ENCODE measurements at places on chromosomes 13 and 19.

DNA sequence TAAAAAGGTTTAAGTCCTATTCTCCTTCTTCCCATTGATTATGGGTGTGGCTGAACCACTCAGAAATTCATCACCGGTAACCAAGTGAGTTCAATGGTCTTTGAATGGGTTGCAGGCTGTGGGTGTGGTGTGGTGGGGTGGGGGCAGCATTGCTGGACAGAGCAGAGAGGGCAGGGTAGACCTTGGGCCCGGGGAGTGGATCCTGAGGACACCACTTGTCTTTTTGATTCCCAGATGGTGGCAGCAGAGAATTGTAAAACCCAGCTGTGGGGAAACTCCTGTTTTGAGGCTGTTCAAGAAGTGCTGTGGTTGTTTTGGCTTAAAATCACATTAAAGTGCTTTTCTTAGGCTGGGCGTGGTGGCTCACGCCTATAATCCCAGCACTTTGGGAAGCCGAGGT is 45.8 kb upstream of the RGCC start:
- no peaks in the 10 kb centered on the region for H3K4me1 ChIP-seq
- H3K36me3 ChIP-seq = no peaks in the 10 kb centered on the region
- H3K4me3 ChIP-seq = no peak overlapping the region
- H3K27ac ChIP-seq = no peak overlapping the region
- no peaks in the 10 kb centered on the region for H3K27me3 ChIP-seq
- no peak for DNase-seq

- DNase-seq = no peak
- H3K27me3 ChIP-seq = peaks cover 10% of the 10 kb centered on the region
- peaks cover 7% of the 10 kb centered on the region for H3K4me1 ChIP-seq
- no peaks in the 10 kb centered on the region for H3K36me3 ChIP-seq
These were observed 116.9 kb downstream of the EFNB2 start for GRCh38 chr13:106418556-106418955.

GRCh38 chr19:19053508-19054314 is 10.1 kb upstream of the SLC25A42 start:
- peaks cover 10% of the 10 kb centered on the region for H3K36me3 ChIP-seq
- H3K4me1 ChIP-seq = no peaks in the 10 kb centered on the region
- no peaks in the 10 kb centered on the region for H3K27me3 ChIP-seq
- DNase-seq = peak; percentile 69
- no peak overlapping the region for H3K27ac ChIP-seq

DNA sequence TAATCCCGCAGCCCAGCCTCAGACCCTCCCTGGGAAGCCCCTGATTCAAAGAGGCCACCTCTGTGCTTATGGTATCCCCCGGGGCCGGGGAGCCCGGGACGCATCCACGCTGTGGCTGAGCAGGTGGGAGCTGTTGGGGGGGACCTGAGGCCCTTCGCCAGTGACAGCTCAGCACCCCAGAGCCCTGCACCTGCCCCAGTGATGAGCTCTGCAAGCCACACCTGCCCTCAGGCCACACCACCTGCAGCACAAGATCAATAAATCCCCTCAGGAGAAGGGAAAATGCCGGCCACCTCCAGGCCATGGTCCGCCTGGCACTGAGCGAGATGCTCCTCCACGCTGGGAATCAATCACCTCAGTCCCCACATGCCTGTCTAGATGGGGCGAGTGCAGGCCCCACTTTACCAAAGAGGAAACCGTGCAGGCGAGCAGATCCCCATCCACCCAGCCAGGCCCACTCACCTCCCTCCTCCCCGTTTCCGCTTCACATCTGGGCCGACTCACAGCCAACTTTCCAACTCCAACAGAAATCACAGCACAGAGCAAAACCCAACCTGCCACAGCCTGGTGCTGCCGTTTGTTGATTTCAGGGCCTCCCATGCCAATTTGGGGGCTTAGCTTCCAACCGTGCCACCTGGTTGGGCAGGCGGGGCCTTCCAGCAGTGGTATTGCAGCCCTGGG is 12.8 kb downstream of the MOB3A start:
- H3K4me3 ChIP-seq = no peak overlapping the region
- H3K27ac ChIP-seq = no peak overlapping the region
- no peaks in the 10 kb centered on the region for H3K4me1 ChIP-seq
- H3K36me3 ChIP-seq = peaks cover 6% of the 10 kb centered on the region
- H3K27me3 ChIP-seq = no peaks in the 10 kb centered on the region
- no peak for DNase-seq

- no peak for DNase-seq
- H3K36me3 ChIP-seq = no peaks in the 10 kb centered on the region
- H3K27me3 ChIP-seq = no peaks in the 10 kb centered on the region
- H3K4me3 ChIP-seq = no peak overlapping the region
- no peak overlapping the region for H3K27ac ChIP-seq
- peaks cover 61% of the 10 kb centered on the region for H3K4me1 ChIP-seq
These were observed 16.7 kb upstream of the POSTN start for GRCh38 chr13:37615276-37615675.

DNA sequence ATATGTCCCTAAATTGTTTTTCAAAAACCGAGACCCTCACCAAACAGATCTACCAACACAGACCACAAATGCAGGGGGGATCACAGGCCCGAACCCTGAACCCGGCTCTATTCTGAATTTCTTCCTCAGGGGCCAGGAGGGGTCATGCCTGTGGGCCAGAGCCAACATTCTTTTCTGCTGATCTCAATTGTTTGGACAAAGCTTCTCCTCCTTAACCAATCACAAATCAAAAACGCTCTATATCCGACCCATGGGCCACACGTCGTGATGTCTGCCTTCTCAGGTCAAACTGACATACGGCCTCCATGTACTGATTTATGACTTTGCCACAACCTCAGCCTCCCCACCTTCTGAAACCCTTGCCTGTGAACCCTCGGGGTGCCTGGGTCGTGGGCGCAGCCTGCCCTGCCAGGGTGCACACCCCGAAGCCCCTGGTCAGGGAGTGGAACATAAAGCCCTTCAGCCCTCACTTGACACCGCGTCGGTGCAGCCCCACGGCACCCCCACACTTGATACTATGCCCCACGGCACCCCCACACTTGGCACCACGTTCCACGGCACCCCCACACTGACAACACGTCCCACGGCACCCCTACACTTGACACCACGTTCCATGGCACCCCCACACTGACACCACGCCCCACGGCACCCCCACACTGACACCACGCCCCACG is 58.4 kb upstream of the C13orf46 start:
- no peaks in the 10 kb centered on the region for H3K27me3 ChIP-seq
- no peak for DNase-seq
- H3K36me3 ChIP-seq = no peaks in the 10 kb centered on the region
- peaks cover 23% of the 10 kb centered on the region for H3K4me1 ChIP-seq

- H3K27ac ChIP-seq = peak overlapping the region; percentile 90
- H3K27me3 ChIP-seq = no peaks in the 10 kb centered on the region
These were observed 25.2 kb downstream of the ABCC4 start for GRCh38 chr13:95276037-95276505.

GRCh38 chr13:46340631-46341111 is 46.4 kb downstream of the RUBCNL start:
- H3K27me3 ChIP-seq = no peaks in the 10 kb centered on the region
- H3K36me3 ChIP-seq = peaks cover 4% of the 10 kb centered on the region
- DNase-seq = no peak

DNA sequence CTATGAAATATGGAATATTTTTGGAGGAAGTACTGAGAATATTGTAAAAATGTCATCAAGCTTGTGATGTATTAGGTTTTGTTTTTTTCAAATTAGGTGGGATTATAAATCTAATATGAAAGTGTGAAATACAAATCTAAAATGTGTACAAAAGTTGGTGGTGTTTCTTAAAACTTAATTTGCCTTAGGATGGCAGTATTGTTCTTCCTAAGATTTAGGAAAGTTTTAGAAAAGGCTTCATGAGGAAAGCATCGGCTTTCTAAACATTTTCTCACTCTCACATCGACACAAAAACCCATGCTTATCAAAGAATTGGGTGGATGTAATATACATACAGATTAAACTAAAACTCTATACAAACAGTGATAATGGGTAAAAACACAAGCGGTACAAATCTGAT is 972.0 kb upstream of the PCDH20 start:
- DNase-seq = no peak
- H3K27ac ChIP-seq = no peak overlapping the region
- peak overlapping the region; percentile 7 for H3K4me3 ChIP-seq
- peaks cover 17% of the 10 kb centered on the region for H3K4me1 ChIP-seq
- H3K27me3 ChIP-seq = peaks cover 5% of the 10 kb centered on the region

DNA sequence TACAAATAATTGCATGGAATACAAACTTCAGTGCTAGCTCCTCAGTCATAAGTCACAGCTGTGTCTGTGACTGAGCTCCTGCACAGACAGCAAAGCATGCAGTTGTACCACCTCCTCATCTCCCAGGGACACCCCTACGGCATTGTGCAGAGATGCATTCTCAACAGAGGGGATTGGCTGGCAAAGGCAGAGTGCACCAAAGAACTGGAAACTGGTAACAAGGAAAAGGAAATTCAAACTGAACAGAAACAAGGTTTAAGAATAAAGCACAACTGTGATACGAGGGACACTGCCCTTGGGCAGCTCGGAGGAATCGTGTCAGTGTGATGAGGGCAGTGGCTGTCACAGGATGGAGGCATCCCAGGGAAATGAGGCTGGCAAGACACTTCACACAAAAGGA is 126.1 kb upstream of the SOX1 start:
- no peak for DNase-seq
- peaks cover 7% of the 10 kb centered on the region for H3K4me1 ChIP-seq
- H3K27me3 ChIP-seq = peaks cover 19% of the 10 kb centered on the region
- no peak overlapping the region for H3K27ac ChIP-seq
- H3K36me3 ChIP-seq = no peaks in the 10 kb centered on the region

- no peaks in the 10 kb centered on the region for H3K36me3 ChIP-seq
- DNase-seq = no peak
- H3K4me1 ChIP-seq = peaks cover 2% of the 10 kb centered on the region
- no peaks in the 10 kb centered on the region for H3K27me3 ChIP-seq
These were observed 15.7 kb downstream of the FEM1A start for GRCh38 chr19:4807188-4807587.

- no peaks in the 10 kb centered on the region for H3K4me1 ChIP-seq
- no peak overlapping the region for H3K4me3 ChIP-seq
- peaks cover 6% of the 10 kb centered on the region for H3K36me3 ChIP-seq
- no peak for DNase-seq
- no peak overlapping the region for H3K27ac ChIP-seq
These were observed 63.8 kb downstream of the VWA8 start for GRCh38 chr13:41897126-41897525.

GRCh38 chr13:45411221-45411620 is 7.0 kb downstream of the SLC25A30 start:
- DNase-seq = no peak
- H3K4me1 ChIP-seq = peaks cover 20% of the 10 kb centered on the region
- H3K27ac ChIP-seq = peak overlapping the region; percentile 51
- H3K27me3 ChIP-seq = no peaks in the 10 kb centered on the region
- H3K4me3 ChIP-seq = no peak overlapping the region
- peaks cover 25% of the 10 kb centered on the region for H3K36me3 ChIP-seq

- no peak for DNase-seq
- no peaks in the 10 kb centered on the region for H3K4me1 ChIP-seq
- no peaks in the 10 kb centered on the region for H3K36me3 ChIP-seq
- H3K4me3 ChIP-seq = no peak overlapping the region
- peaks cover 6% of the 10 kb centered on the region for H3K27me3 ChIP-seq
- no peak overlapping the region for H3K27ac ChIP-seq
These were observed 11.2 kb upstream of the N4BP2L2 start for GRCh38 chr13:32549788-32550187.

DNA sequence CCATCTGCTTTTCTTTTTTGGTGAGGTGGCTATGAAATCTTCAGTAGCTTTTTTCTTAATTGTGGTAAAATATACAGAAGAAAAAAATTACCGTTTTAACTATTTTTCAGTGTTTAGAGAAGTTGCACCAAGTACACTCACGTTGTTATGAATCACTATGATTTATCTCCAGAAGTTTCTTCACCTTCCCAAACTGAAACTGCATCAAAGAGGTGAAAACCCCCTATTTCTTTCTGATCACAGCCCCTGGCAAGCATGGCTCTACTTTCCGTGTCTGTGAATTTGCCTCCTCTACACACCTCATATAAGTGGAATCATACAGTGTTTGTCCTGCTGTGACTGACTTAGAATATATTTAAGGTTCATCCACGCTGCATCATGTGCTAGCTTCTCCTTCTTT is 15.6 kb upstream of the SIGLEC10 start:
- no peaks in the 10 kb centered on the region for H3K4me1 ChIP-seq
- DNase-seq = no peak
- H3K27ac ChIP-seq = no peak overlapping the region
- H3K36me3 ChIP-seq = no peaks in the 10 kb centered on the region

- H3K27ac ChIP-seq = no peak overlapping the region
- H3K4me3 ChIP-seq = peak overlapping the region; percentile 100
- no peaks in the 10 kb centered on the region for H3K27me3 ChIP-seq
- peaks cover 18% of the 10 kb centered on the region for H3K36me3 ChIP-seq
These were observed 2.4 kb downstream of the RNF6 start for GRCh38 chr13:26219726-26220125.

DNA sequence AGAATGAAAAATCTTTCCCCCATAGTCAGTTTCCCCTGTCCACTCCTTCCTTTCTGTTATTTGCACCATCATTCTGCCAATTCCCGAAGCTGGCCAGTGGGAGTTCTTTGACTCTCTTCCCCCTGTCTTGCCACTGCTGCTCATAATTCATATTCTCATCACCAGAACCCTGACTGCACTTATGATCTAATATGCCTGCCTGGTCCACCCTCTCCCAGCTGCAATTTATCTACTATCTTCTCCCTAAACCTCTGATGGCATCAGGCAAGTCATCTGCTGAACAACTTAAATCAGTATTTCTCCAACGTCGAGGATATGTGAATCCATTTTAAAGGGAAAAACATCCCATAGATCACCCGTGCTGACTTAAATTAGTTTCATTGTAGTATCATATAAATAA is 458.0 kb upstream of the GPC6 start:
- H3K4me1 ChIP-seq = no peaks in the 10 kb centered on the region
- H3K27me3 ChIP-seq = no peaks in the 10 kb centered on the region
- H3K27ac ChIP-seq = no peak overlapping the region

DNA sequence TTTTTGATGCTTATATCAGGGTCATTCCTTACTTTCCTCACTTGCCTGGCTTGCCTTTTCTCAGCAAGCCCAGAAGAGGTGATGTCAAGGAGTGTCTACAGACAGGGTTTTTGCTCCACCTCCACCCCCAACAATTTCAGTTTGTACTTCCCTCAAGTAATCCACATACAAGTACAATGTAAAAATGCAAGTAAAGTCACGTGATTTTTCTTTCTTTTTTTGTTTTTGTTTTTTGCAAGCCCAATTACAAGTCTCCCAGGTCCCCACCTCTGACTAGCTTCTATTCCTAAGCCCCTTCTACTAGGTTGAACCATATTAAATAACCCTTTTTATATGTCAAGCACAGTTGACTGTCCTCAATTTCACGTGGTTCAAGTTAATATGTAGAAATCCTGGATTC is 579.6 kb downstream of the DIAPH3 start:
- H3K36me3 ChIP-seq = no peaks in the 10 kb centered on the region
- no peak overlapping the region for H3K27ac ChIP-seq
- no peak for DNase-seq
- peaks cover 37% of the 10 kb centered on the region for H3K4me1 ChIP-seq
- no peaks in the 10 kb centered on the region for H3K27me3 ChIP-seq
- no peak overlapping the region for H3K4me3 ChIP-seq
